Astrocyte of the spinal cord (primary cell): ENCODE measurements at places on chromosomes 13 and 19.

- DNase-seq = peak; percentile 44
These were observed 109.8 kb downstream of the CACNA1A start for GRCh38 chr19:13396250-13397080.

GRCh38 chr13:99926014-99926731 lies 45.4 kb downstream of the ZIC5 start:
- peak; percentile 37 for DNase-seq

DNA sequence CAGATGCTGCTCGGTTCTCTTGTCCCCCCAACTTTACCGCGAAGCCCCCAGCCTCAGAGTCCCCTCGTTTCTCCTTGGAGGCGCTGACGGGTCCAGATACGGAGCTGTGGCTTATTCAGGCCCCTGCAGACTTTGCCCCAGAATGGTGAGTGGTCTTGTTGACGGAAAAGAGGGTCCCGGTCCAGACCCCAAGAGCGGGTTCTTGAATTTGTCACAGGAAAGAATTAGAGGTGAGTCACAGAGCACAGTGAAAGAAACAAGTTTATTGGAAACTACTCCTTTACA lies 589 bp downstream of the POLR1G start:
- no peak for DNase-seq

DNA sequence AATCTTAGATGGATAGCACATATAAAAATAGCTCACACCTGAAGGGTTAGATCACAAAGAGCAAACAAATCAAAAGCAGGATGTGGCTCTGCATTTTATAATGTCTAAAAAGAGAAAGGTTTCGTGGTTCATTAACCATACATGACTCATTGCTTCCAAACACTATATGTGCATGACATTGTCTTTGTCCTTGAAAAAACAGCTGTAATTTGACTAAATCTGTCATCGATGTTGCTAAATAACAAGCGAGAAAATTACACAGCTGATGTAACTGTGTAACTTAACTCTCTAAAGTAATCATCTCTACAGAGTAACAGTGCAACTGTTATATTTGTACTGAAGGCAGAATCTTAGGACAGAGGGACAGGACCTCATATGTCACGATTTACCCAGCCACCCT lies 383.1 kb upstream of the GPC6 start:
- peak; percentile 71 for DNase-seq

- peak; percentile 96 for DNase-seq
These were observed 463 bp downstream of the CATSPERG start for GRCh38 chr19:38335949-38336637.

DNA sequence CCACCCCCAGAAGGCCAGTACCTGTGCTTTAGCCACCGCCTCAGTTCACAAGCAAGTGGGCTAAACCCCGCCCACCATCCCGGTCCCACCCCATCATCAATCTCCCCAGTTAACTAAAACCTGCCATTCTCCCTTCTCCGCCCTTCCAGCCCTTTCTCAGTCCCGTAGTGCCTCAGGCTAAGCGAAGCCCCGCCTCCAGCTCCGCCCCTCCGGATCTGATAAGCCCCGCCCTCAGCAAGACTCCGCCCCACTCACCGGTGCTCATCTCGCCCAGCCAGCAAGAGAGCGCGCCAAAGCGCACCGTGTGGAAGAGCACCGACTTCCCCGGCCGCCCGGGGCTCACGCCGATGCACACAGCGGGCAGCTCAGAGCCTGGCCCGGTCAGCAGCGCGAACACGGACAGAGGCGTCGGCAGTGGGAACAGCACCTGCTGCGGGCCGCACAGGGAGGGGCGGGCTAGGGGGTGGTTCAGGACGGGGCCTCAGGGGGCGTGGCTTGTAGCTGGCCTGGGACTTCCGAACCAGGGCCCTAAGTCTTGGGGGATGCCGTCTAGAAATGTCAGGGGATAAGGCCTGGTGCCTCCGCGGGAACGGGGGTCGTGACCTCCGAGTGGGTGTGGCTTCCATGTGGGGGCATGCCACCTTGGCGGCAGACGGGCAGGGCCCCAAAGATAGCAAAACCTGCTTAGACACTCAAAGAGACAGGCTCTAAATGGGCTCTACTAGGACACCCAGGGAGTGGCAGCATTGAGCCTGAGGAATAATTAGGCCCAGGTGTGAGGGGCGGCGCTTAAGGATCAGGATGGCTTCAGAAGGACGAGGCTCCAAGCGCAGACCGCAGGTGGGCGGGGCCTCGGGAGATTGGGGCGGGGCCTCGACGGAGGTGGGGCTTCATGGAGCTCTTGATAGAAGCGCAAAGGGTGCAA lies 21.4 kb downstream of the MAP4K1 start:
- peak; percentile 3 for DNase-seq

GRCh38 chr19:41845051-41845590 lies 279 bp downstream of the DMRTC2 start:
- DNase-seq = no peak

- DNase-seq = no peak
These were observed 78.8 kb upstream of the SLC15A1 start for GRCh38 chr13:98831236-98831635.
